ENCODE measurements at places on chromosomes 1 and 21.

GRCh38 chr1:81237473-81238089, 563.2 kb upstream of the ADGRL2 start:
- DNase-seq, result no peak

- no peak for DNase-seq
These were observed 878.3 kb upstream of the CXADR start for GRCh38 chr21:16634515-16634914.

DNA sequence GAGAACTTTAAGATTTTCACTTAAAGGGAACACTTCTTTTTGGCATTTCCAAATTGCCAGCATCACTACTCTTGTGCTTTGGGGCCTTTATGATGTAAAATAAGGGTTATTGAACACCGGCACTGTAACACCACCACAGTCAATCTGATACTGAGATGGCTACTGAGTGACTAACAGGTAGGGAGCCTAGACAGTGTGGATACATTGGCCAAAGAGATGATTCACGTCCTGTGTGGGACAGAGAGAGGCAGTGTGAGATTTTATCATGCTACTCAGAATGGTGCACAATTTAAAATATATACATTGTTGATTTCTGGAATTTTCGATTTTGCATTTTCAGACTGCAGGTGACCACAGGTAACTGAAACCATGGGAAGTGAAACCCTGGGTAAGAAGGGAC, 261.6 kb downstream of the SPATA17 start:
- peak; percentile 41 for DNase-seq

DNA sequence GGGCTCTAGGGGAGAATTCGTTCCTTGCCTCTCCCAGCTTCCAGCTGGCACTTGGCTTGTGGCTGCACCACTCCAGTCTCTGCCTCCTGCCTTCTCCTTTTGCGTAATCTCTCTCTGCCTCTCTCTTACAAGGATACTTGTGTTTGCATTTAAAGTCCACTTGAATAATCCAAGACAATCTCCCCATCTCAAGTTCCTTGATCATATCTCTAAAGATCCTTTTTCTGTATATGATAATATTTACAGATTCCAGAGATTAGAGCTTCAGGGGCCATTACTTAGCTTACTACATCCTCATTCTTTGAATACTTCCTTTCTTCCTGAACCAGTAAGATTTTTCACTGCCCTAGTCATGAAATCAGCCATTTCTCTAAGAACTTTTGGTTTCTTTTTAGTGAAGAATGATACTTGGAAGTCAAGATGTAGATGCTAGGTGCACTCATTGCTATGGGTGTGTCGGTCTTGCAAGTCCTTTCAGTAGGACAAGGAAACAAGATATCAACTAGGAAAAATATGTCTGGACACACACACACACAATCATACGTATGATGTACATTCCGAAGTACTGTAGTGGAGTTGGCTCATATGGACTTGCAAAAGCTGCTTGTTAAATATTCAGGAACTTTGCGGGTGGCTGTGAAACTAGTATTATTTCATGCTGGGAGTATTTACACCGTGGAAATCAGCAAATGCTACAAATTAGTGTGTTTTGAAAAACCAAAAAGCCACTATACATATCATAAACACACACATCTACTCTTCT, 20.8 kb upstream of the RLF start:
- peak; percentile 29 for DNase-seq

GRCh38 chr1:161736335-161736969, 13.1 kb upstream of the DUSP12 start:
- DNase-seq, result no peak

DNA sequence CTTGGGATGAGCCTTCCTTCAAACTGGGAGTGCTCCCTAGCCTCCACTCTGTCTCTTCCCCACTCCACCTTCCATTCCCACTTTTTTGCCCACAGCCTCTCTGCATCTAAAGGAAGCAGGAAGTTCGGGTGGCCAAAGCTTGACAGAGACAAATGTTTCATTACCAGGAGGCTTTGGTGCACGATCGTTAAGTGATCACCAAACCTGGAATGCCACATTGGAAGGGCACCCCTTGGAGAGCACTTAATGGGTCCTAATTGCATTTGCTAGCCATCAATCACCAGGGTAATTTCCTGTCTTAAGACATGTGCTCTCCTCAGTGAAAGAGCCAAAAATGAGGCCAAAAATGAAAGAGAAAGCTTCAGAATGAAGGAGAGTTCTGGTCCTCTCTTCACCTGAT, 206.5 kb downstream of the TNR start:
- DNase-seq, result no peak

- no peak for DNase-seq
These were observed 12.4 kb upstream of the COL18A1 start for GRCh38 chr21:45392573-45392971.

- DNase-seq, result no peak
These were observed at the start of gene VHLL for GRCh38 chr1:156298852-156299357. Gene VHLL, minus strand, starts transcription at chr1:156299307. Its CDS starts 118 bp downstream, at chr1:156299189.

All from astrocyte (in vitro differentiated cells and primary cell).